Fibroblast of upper back skin (primary cell): ENCODE measurements at places on chromosomes 7 and 10.

DNA sequence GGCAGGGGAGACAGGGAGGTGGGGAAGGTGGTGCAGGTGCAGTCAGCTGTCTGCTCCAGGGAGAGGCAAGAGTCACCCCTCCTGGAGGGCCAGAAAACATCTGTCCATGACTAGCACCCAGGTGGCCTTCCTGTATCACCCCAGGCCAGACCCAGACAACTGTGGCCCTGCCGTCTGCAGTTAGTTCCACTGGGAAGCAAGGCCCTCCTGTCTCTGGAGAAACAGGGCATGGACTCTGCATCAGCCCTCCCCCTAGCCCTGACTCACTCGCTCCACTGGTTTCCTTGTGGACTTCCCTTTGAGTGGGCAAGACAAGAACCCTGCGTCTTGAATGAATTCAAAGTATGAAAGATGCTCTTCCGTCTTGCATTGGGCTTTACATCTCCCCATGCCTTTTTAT, 12.6 kb downstream of the TBATA start:
- DNase-seq, result no peak

DNA sequence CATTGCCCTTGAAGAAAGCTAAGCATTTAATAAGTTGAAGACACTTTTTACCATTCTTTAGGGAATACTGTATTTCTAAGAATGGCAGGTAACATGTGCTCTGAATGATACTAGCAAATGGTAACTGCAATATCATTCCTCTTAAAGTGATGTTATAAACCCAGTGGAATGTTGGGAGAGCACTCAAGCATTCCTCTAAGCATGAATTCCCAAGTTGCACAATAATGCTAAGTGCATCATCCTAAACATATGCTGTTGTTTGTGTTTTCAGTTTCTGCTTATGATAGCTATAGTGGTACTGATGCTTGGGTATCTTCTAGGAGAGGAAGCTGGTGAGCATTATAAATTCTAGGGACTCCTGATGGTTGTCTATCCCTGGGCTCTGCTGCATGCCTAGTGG, 673.9 kb downstream of the PHTF2 start:
- DNase-seq, result peak; percentile 78

- DNase-seq, result no peak
Measured at GRCh38 chr7:45703911-45704682, 129.9 kb downstream of the ADCY1 start.

DNA sequence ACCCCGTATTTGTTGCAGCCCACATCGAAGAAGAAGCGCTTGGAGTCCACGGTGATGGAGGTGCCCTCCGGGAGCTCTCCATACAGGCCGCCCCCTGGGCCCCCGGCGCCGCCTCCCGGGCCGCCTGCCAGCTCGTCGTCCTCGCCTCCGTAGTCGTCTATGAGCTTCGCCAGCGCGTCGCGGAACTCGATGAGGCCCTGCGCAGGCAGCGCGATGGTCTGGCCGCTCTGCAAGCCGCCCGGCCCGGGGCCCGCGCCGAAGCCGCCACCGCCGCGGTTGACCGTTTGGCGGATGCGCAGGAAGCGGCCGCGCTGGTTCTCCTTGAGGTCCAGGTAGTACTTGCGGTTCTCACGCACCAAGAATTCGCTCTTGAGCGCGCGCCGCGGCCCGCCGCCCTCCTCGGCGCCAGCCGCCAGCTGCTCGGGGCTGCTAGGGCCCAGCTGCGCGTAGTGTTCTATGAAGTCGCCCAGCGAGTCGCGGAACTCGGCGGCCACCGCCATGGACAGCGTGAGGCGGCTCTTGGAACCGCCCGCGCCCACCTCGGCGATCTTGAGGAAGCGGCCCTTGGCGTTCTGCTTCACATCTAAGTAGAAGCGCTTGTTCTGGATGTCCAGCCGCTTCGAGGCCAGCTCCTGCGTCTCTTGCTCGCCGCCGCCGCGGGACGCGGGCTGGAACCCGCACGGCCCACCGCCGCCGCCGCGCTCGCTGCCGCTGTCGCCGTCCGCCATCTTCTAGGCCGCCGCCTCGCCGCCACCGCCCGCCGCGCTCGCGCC, 523 bp downstream of the PURB start:
- DNase-seq, result peak; percentile 69

DNA sequence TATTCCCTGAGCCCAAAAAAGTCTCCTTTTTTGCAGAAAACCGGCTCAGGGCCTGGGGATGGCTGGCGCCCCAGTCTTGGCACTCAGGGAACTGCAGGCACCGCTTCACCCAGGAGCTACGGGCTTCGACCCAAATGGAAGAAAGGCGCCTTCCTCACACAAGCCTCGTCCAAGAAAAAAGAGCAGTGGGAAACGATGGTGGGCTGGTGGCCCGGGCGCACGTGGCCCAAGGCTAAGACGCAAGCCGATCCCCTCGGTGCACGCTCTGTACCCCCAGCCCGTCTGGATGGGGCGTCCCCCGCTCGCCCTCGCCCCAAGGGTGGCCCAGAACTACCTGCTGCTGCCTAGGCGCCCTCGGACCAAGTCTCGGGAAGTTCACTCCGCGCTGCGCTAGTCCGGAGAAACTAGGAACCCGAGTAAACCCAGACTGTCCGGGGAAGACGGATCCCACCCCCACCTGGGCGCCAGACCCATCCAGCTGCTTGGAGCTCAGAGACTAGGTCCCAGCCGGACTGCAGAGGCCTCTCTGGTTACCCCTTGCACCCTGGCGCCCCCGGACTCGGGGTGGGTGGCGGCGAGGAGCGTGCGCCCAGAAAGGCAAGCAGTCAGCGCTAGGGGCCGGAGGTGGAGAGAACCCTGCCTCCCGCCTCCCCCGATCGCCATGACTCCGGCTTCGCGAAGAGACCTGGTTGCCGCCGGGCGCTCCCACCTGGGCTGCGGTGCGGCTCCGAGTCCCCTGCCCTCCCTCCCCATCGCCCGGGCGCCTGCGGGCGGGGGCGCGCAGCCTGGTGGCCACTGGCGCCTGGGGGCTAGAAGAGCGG, 76.4 kb downstream of the CALN1 start:
- DNase-seq, result no peak

DNA sequence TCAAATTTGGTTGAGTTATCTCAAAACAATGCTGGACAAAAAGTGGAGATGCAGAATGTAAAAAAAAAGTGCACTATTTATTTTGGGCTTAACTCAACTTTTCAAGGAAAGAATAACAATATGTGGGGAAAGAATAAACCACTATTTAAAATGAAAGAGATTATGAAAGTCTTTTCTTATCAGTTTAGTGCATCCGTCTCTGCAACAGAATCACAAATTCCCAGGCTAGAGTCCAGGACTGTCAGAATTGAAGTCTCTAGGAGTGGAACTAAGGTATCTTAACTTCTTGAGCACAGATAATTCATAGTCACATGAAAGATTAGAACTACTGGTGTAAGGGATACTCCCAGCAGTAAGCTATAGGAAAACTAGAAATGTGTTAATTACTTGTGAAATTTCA, 1200.3 kb upstream of the LRRN3 start:
- no peak for DNase-seq

DNA sequence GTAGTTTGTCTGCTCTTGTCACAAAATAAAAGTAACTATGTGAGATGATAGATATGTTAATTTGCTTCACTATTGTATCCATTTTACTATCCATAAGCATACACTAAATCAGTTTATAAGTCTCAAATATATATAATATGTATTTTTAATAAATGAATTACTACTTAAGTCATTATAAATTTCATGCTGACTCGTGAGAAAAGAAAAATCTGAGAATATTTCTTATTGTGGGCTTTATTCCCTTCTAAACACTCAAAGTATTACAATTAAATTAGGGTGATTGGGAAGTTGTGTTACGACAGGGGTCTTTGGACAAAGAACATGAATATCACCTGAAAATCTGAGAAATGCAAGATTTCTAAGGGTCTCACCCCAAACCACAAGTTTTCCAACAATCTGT, 48.7 kb upstream of the RELN start:
- DNase-seq, result no peak

DNA sequence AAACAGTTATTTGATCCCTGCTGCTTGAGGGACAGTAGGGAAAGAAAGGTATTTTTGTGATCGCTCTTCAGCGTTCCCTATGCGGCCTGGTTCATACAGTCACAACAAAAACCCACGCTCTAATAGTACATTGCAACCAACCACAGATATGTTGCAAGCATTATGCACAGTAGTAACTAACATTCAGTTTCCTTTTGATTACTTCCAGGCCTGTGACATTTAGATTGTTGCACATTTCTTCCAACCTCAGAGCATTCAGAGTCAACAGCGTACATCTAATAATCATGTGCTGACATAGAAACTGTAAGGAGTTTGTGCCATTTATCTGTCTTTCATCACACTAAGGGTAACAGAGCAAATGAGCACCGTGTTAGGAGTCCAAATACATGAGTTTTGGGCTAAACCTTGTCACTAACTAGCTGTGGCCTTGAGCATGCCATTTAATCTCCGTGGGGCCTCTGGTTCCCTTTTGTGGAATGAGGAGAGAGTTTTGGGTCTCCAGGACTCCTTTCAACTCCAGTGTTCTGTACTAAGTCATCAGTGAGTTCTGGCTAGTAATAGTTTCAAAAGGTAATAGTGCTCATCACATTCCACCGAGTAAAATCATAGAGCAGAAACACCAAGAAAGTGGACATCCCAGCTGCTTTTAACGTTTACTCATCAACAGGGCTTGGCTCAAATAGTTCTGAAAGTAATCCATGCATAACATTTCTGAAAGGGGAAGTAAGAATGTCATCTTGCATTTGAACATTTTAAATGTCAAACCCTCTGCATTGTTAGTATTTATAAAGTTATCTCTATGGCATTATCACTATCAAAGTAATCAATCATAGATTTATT, 99.0 kb upstream of the FZD1 start:
- peak; percentile 94 for DNase-seq

GRCh38 chr7:91582799-91583477, 297.6 kb downstream of the MTERF1 start:
- no peak for DNase-seq

DNA sequence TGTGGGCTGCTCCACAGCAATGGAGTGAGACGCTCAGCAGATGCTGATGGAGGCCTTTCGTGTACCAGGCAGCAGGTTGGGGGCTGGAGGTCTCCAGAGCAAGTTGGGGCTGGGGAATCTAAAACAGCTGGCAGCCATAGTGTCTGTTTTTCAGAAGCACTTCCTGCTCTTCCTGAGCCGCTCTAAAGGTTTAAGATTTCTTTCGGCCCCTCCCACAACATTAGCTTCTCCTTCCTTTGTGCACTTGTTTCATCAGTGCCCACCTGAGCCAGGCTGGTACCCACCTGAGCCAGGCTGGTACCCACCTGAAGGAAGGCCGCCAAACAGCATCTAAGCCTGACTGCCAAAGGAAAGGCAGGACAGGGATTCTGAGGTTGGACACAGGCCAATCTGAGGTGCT, 18.4 kb upstream of the WAPL start:
- no peak for DNase-seq

DNA sequence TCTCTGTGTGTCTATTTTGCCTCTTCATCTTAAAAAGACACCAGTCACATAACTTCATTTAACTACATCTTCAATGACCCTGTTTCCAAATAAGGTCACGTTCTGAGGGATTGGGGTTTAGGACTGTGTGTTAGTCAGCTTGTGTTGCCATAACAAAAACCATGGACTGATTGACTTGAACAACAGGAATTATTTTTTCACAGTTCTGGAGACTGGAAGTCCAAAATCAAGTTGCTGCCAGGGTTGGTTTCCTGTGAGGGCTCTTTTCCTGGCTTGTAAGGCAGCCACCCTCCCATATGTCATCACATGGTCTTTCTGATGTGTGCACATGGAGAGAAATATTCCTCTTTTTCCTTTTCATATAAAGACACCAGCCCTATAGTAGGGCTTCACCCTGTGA, 55.3 kb downstream of the REEP3 start:
- DNase-seq, result no peak

GRCh38 chr10:124500757-124501156, 39.1 kb downstream of the LHPP start:
- no peak for DNase-seq

GRCh38 chr10:32347363-32348022, 535 bp upstream of the EPC1 start:
- DNase-seq, result no peak

- DNase-seq, result peak; percentile 77
Measured at GRCh38 chr7:55129541-55130394, 111.0 kb downstream of the EGFR start.

- DNase-seq, result no peak
Measured at GRCh38 chr7:149599636-149600206, 102.1 kb upstream of the ZNF746 start.

DNA sequence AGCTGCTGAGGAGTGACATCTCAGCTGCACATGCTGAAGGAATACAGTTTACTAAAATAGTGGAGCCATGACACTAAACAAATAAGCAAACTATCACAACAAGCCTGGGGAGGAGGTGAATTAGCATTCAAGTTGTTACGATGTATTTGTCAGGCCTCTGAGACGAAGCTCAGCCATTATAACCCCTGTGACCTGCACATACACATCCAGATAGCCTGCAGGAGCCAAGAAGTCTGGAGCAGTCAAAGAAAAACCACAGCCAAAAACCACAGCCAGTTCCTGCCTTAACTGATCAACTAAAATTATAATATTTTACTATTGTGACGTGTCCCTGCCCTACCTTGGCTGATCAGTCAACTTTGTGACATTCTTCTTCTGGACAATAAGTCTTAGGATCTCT, 68.6 kb downstream of the NSUN6 start:
- DNase-seq, result peak; percentile 29

DNA sequence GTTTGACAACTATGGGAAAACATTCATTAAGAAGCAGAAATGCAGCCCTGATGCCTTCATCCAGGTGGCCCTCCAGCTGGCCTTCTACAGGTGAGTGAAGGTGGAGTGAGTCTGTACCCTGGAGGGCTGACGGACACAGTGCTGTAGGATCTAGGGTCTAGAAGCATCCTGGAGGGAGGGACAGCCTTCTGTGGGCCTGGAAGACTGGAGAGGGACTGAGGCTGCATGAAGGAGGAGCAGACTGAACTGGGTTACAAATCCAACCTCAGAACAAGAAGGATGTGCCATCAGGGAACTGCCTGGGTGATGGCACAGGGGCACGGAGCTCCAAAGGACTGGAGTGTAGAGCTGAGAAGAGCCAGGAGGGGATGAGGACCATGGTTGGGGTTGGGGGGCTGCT, 27.5 kb upstream of the C10orf53 start:
- no peak for DNase-seq

- DNase-seq, result no peak
Measured at GRCh38 chr10:93766918-93767317, 9.2 kb downstream of the LGI1 start.

GRCh38 chr7:98836811-98837629, 32.8 kb downstream of the TMEM130 start:
- DNase-seq, result peak; percentile 34

GRCh38 chr10:18196806-18197550, 56.8 kb downstream of the CACNB2 start:
- no peak for DNase-seq

- peak; percentile 74 for DNase-seq
Measured at GRCh38 chr10:79490400-79491142, 21.8 kb upstream of the EIF5AL1 start.

GRCh38 chr10:13195016-13195415, 33.7 kb downstream of the MCM10 start:
- DNase-seq, result no peak

- peak; percentile 59 for DNase-seq
Measured at GRCh38 chr10:36450380-36450779, 675.0 kb upstream of the ANKRD30A start.

DNA sequence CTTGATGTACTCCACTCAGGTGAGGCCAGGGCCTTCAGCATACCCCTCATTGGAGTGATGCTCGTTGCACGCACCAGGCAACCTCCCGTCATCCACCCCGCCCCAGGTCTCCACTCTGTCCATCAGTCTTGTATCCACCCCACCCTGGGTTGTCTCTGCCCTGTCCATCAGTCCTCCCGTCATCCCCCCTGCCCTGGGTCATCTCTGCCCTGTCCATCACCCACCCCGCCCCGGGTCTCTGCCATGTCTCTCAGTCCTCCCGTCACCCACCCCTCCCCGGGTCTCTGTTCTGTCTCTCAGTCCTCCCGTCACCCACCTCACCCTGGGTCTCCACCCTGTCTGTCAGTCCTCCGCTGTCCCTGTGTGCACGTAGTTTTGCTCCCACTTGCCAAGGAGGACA, 59.9 kb downstream of the WDR37 start:
- DNase-seq, result no peak
